Stimulated activated CD8-positive, alpha-beta memory T cell treated with anti-CD3 and anti-CD28 coated beads, Interleukin-15, amount 100 ng/mL, for 24 hours (primary cell): ENCODE measurements at places on chromosomes 2 and 18.

GRCh38 chr2:196259507-196260481 is 88.4 kb upstream of the STK17B start:
- no peak for DNase-seq

- no peak for DNase-seq
These were observed 652 bp downstream of the GPC1 start for GRCh38 chr2:240435948-240436682.

DNA sequence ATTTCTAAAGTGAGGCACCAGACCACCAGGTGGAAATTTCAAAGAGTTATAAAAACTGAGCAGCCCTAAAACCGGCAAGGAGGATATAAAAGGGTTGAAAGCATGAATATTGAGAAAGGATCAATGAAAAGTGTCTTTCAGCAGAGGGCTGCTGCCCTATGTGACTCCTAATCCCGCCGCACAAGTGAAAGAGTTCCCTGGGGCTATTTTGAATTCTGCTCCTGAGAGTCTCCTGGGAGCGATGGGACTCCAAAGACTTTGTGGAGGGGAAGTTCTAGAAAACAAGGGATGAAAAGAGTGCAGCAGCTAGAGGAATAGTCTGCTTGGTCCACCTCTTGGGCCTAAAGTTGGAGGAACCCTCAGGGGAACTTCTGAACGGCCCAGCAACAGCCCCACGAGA is 205.2 kb downstream of the SP3 start:
- DNase-seq = no peak

- DNase-seq = no peak
These were observed 62.0 kb downstream of the MYL12B start for GRCh38 chr18:3323900-3324299.
